ENCODE measurements at places on chromosomes 7 and 10.

- DNase-seq: no peak
These were observed 186.3 kb downstream of the PRPF18 start for GRCh38 chr10:13773043-13773442.

DNA sequence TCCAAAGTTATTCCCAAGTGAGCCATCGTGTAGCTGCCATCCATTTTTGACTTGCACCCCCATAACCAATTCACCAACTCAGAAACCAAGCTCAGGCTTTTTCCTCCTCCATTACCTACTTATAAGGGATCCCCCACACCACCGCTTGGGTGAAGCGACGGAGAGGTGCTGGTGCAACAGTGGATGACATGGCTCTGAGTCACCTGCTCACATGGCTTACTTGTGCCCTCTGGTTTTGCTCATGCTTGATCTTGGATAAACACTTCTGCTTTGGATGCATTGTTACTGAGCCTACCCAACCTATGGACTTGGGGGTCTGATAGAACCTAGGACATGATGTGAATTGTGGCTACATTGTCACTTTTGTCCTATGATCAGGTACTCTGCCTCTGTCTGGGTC, 12.0 kb upstream of the AKR1B1 start:
- peak; percentile 54 for DNase-seq

- peak; percentile 55 for DNase-seq
These were observed 198.3 kb upstream of the DKK1 start for GRCh38 chr10:52115823-52116222.

- peak; percentile 30 for DNase-seq
These were observed 746 bp downstream of the ARL5B start for GRCh38 chr10:18659819-18660535.

DNA sequence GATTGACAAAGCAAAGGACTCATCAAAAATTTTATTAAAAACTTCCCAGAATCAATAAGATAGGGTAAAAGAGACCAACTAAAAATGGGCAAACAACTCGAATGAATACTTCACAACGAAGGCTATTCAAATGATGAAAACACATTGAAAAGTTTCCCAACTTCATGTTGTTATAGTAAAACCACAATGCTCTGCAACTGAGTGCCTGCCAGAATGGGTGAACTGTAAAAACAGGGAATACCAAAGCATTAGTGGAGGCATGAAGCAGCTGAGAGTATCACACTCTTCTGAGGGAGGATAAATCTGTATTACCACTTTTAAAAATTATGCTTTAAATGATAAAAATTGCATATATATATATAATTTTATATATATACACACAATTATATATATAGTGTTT, 1214.7 kb downstream of the SORCS3 start:
- no peak for DNase-seq

GRCh38 chr10:48720611-48721010, 35.9 kb downstream of the WDFY4 start:
- DNase-seq: no peak

DNA sequence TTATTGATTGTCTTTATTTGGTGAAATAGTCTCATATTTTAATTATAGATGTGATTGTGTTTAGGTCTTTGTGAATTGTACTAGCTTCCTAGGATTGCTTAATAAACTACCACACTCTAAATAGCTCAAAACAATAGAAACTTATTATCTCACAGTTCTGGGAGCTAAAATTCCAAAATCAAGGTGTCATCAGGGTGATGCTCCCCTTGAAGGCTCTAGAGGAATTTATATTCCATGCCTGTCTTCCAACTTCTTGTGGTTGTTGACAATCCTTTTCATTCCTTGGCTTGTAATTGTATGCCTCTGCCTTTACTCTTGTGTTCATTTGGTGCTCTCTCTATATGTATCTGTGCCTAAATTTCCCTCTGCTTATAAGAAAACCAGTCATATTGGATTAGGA, 155.3 kb upstream of the AKR1E2 start:
- peak; percentile 89 for DNase-seq

GRCh38 chr7:129009437-129009836, 45.5 kb downstream of the TNPO3 start:
- no peak for DNase-seq

DNA sequence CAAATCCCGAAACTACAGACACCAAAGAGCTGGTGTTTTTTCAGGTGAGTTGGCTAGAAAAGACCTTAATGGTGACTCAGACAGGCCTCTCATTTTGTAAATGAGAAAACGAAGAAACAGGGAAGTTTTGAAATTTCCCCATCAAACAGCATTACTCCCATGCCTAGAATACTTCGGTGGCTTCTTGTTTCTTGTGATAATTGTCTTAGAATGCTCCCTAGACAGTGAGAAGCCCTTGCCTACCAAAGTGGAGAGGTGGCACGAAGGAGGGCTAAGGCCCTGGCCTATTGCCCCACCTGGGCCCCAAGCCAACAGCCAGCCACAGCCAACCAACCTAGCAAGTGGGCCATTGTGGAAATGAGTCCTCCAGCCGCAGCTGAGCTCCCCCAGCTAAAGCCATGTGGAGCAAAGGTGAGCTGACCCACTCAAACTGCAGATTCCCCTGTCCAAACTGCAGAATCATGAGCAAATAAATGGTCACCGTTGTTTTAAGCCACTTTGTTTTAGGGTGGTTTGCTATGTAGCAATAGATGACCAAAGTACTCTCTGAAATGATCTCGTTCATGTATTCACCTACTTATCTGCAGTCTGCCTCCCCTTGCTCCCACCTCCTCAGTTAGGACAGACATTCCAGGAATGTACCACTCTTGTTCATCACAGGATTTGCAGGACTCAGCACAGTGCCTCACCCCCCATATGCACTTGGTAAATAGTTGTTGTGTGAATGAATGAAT, 97.7 kb upstream of the FGFR2 start:
- no peak for DNase-seq

DNA sequence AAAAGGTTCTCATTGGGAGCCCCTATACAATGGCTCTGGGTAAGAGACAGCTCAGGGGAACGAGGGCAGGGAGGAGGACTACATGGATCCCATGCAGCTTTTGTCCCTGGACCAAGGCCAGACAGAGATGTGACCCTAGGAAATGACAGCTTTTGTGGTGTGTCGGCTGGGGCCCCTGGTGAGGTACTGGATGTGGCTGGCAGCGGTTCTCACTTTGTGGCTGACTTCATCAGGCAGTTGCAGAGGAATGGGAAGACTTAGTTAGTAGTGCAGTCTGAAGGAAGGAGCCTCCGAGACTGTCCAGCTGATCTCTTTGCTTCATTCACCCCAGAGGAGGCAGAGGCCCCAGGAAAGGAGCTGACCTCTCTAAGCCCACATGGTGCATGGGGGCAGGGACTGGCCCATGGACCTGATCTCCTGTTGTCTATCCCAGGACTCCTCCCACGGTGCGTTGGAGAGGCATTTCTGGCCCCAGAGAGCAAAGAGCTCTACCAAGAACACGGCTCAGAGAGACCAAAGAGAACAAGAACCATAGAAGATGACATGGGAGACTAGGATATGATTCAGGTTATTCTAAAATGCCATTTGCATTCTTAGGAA, 202.9 kb downstream of the RPS24 start:
- DNase-seq: no peak

DNA sequence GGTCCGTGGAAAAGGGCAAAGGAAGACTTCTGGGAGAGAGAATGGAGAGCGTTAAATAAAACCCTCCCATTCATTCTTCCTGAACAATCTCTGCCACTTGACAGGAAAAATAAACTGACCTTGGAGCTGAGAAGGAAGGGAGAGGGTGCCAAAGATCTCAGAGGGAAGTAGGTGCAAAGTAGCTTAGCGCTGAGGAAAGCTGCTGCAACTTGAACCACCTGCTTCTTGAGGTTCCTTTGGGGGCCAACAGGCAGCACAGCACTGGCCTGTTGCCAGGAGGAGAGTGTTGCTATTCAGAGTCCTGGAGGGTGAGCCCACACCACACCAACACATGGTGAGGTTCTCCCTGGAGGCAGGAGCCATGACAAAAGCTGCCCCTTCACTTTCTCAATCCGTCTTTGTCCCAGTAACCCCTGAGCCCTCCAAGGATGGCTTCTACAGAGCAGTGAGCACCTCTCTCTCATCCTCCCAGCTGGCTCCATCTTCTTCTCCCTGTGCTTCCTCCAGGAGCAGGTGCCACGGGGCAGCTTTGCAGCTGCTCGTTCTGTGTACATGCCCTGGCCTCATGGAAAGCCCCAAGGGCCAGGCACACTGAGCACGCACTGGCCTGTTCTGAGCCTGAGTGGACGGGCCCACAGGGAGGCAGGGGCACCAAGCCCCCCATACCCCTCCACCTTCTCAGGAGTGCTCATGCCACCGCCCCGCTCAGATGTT, 101.3 kb downstream of the STRA8 start:
- DNase-seq: no peak

DNA sequence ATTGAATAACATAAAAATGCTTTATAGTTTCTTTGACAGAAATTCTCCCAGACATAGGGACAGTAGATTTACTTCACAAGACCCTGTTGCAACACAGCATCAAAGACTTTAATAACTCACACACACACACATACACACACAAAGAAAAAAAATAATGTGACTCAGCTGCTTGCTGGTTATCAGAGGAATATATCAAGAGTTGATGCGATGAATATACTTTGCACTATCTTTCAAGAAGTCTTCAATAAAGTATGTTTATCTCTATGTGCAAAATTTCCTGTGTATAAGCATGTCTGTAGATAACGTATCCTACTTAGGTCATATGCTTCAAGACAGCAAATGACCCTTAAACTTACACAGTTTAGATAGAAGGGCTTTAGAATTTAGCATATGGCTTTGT, 243.1 kb downstream of the ARL4A start:
- DNase-seq: no peak

GRCh38 chr7:43914795-43915194, 8.4 kb upstream of the URGCP start:
- no peak for DNase-seq

DNA sequence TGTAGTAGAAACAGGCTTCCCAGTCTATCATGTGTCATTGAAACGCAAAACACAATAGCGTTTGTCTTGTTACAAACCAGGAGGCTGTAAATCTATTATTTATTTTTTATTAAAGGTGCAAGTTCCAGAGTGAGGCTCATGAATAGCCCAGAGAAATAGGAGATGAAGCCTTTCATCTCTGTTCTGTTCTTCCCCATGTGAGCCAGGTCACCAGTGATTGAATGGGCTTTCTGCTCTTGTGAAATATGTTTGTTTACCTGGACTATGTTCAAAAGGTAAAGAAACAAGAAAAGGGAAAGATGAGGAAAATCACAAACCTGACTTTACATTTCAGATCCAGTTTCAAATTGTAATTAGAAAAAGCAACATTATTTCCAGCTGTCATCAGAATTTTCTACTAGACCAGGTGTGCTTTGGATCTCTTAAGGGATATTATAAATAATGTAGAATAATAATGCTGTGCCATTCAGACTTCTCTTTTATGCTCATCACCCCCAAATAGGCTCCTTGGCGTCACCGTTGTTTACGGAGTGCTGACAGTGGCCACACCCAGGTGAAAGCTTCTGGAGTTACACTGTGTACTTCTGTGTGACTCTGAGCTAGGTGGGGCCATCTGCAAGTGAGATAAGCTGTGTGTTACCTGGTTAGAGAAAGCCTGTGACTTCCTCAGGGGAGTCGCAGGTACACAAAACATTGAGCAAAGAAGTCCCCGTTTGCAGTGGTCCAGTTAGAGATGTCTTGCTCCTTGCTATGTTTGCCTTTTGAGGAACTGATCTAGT, 274.9 kb downstream of the SDK1 start:
- DNase-seq: no peak

- peak; percentile 41 for DNase-seq
These were observed 370.2 kb downstream of the PHF14 start for GRCh38 chr7:11343818-11344413.

- peak; percentile 88 for DNase-seq
These were observed 61.2 kb upstream of the CAPZA2 start for GRCh38 chr7:116801092-116801710.

GRCh38 chr10:100999742-101000126, at the start of gene LZTS2:
Gene LZTS2, plus strand, starts transcription at chr10:100999808. Its CDS starts 2,731 bp downstream, at chr10:101002539.
- no peak for DNase-seq

DNA sequence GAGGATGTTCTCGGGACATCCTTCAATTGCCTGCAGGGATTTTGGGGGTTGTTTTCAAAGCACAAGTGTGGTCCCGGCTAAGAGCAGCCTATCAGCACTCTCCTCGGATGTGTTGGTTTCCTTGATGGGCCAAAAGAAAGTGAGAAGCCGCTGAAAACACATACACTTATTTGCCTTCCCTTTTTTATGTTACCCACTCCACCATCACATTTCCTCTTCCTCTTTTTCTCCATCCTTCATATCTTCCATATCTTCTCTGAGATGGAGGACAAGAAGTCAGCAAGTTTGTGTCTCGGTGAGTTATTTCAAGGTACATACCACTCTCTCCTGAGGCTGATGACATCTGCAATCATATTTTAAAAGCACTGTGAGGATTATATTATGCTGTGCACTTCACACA, 64.0 kb downstream of the ZNF33B start:
- no peak for DNase-seq

GRCh38 chr7:113912876-113913275, 5.9 kb downstream of the PPP1R3A start:
- DNase-seq: no peak

DNA sequence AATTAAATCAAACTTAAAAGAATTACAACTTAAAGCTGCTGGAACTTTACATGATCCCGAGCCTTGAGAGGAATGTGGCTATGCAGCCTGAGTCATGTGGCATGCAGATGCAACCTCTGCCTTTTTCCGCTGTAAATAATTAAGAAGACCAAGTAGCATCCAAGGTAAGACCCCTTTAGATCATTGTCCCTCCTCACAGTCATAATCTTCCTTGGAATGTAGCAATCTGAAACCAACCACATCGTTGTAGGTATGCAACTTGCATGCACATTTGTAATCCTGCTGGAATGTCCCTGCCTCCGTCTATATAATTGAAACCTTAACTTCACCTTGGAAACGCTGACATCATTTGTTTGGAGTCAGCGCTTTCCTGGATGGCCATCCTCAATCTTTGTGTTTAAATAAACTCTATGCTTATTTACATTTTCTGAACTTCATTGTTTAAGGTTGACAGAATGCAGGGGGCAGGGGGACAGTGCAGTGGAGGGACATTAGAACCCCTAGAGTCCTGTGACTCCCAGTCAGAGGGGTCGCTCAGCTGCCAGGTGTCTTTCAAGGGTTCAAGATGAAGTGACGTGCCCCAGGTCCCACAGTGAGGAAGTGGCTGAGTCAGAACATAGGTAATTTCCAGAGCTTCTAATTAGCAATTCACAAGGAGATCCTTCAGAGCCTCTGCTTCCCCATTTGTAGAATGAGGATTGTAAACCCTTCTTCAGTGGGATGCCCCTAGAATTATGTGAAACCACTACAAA, 110.7 kb downstream of the RALA start:
- peak; percentile 97 for DNase-seq

DNA sequence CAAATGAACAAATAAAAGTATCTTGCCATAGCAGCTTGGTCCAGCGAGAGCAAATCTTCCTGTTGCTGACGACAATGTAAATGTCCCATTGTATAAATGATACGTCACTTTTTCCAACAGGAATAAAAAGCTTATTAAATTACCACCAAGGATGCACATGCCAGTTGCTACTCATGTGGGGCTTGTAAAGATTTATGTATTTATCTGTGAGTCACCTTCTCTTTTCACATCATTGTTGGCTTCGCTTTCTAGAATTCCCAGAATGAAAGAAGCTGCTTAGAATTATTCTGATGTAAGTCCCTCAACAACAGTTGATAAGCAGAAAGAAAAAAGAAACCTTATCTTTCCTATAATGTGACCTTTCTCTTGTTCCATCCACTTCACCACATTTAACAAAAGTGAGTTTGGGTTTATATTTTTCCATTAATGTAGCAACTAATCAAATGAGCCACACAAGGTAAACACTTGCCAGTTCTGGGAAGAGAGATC, 22.4 kb downstream of the DNAJC12 start:
- peak; percentile 36 for DNase-seq

GRCh38 chr7:146136357-146136875, 19.8 kb downstream of the CNTNAP2 start:
- DNase-seq: no peak

GRCh38 chr10:4867520-4868356, 41.7 kb downstream of the AKR1E2 start:
- no peak for DNase-seq
